T-cell (primary cell): ENCODE measurements at places on chromosomes 4 and X. TPM values are rescaled to one million over a fixed set of nuclear protein-coding genes. Genes with fewer than 3 reads are reported as not detected.

The RIPPLY1 gene
- total RNA-seq, result not detected

The PDE6B gene
- total RNA-seq, result 21.4 TPM

The SEC24B gene
- total RNA-seq, result 32.6 TPM

The RRH gene
- 0.61 TPM for total RNA-seq

The SPP1 gene
- 0.89 TPM for total RNA-seq

The GRIA2 gene
- not detected for total RNA-seq

The BST1 gene
- total RNA-seq, result 0.55 TPM
